Spinal cord (tissue), 10 donors: ENCODE measurements at places on chromosomes 12 and 14. TPM values are rescaled to one million over a fixed set of nuclear protein-coding genes. Genes with fewer than 3 reads are reported as not detected.

- no peak overlapping the region for H3K27ac ChIP-seq
- H3K36me3 ChIP-seq: no peaks in the 10 kb centered on the region
- no peaks in the 10 kb centered on the region for H3K27me3 ChIP-seq
- no peak overlapping the region for H3K4me3 ChIP-seq
- DNase-seq: peak; percentile 20
Measured at GRCh38 chr14:81301371-81301770, 80.6 kb upstream of the GTF2A1 start.

DNA sequence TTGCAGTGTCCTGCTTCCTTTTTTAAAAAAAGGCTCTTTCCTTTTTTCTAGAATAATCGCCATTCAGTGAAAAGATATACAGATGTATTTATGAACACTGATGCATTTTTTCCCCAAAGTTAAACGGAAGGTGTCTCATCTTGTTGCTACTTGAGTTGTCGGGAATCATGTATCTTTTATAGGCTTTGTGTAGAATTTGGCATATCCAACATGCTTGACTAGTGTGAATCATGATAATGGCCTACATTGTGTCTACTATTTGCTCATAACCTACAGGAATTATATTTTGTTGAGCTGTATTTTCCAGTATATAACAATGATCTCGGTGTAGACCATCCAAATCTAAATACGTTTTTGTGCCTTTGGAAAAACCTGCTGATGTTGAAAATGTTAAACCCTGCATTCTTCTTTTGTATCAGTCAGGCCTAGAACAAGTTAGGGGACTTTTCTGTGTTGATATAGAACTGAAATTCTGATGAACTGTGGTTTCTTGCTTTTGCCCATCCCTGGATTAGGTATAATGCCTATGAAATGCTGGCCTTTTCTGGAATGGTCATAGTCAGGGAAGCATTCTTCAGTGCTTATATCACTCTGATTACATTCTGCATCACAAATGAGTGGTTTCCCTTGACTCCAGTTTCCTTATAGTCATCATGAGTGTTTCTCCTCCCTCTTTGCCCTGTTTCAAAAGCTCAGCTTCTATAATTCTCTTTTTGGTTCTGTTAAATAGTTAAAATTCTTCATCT lies 10.8 kb downstream of the BMAL2 start:
- no peaks in the 10 kb centered on the region for H3K27me3 ChIP-seq
- H3K27ac ChIP-seq: no peak overlapping the region
- peaks cover 7% of the 10 kb centered on the region for H3K4me1 ChIP-seq
- no peaks in the 10 kb centered on the region for H3K36me3 ChIP-seq

- DNase-seq: no peak
- H3K27me3 ChIP-seq: no peaks in the 10 kb centered on the region
- H3K4me1 ChIP-seq: no peaks in the 10 kb centered on the region
- no peak overlapping the region for H3K4me3 ChIP-seq
- no peak overlapping the region for H3K27ac ChIP-seq
Measured at GRCh38 chr14:99440278-99440677, 40.4 kb downstream of the SETD3 start.

DNA sequence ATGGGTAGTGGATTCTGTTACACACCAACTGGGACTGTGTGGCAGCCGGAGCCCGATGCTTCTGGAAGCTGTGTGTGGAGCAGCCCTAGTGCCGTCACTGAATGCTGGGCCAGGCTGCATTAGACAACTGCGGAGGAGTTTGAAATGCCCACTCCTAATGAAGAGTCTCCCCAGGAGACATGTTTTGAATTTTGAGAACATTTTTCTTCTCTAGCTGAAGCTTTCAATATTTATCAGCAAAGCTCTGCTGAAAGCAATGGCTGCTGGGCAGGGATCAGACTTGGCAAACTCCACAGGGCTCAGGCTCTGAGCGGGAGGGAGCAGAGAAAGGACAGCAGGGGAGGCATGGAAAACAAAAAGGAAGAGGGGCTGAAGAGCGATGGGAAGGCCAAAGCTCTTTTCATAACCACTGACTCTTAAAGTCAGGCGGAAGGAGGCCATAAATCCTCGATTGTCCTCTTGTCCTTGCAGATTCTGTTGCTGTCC lies 189.1 kb downstream of the MON2 start:
- peak; percentile 91 for DNase-seq
- H3K36me3 ChIP-seq: no peaks in the 10 kb centered on the region
- H3K4me1 ChIP-seq: peaks cover 47% of the 10 kb centered on the region
- no peaks in the 10 kb centered on the region for H3K27me3 ChIP-seq
- no peak overlapping the region for H3K4me3 ChIP-seq

- DNase-seq: no peak
- no peaks in the 10 kb centered on the region for H3K27me3 ChIP-seq
- H3K4me3 ChIP-seq: no peak overlapping the region
- no peak overlapping the region for H3K27ac ChIP-seq
- H3K36me3 ChIP-seq: no peaks in the 10 kb centered on the region
Measured at GRCh38 chr12:124762791-124763593, 100.7 kb downstream of the SCARB1 start.

DNA sequence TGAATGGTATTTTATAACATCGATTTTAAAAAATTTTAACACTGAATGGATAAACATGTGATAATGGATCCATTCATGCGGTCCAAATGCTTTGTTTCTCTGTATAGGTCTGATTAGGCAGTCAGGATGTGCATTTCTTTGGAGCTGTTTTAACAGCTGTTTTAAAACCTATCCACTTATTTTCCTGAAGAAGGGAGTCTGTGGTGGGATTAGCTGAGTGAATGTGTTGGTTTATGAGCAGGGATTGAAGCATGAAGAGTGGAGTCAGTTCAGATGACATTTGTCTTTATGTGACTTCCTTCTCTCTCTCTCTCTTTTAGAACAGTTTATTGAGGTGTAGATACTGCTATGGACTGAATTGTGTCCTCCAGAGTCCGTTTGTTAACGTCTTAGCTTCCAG lies 37.7 kb downstream of the GLT8D2 start:
- no peak for DNase-seq
- no peak overlapping the region for H3K4me3 ChIP-seq
- H3K27ac ChIP-seq: no peak overlapping the region
- no peaks in the 10 kb centered on the region for H3K4me1 ChIP-seq

GRCh38 chr12:65449400-65449799 lies 170.9 kb downstream of the MSRB3 start:
- H3K27ac ChIP-seq: no peak overlapping the region
- no peaks in the 10 kb centered on the region for H3K4me1 ChIP-seq
- no peak overlapping the region for H3K4me3 ChIP-seq
- no peak for DNase-seq
- no peaks in the 10 kb centered on the region for H3K36me3 ChIP-seq

DNA sequence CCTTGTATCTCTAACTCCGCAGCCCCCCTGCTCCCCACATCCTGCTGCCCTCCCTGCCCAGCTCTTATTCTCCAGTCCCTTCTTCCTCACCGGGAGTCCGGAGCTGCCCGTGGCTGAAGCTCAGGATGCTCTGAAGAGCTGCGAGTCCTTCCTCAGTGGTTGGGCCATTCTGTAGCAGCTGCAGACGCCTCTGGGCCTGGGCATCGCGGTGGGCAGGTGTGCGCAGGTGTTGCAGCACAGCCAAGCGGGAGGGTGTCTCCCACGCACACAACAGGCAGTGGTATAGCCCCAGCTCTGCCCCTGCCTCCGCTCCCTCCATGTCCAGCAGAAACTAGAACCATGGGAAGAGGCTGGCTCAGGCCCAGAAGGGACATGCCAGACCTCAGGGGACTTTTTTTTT lies 20.2 kb downstream of the ZFHX2 start:
- DNase-seq: no peak
- H3K4me3 ChIP-seq: no peak overlapping the region
- H3K27me3 ChIP-seq: no peaks in the 10 kb centered on the region

- no peaks in the 10 kb centered on the region for H3K36me3 ChIP-seq
- no peak for DNase-seq
- H3K4me1 ChIP-seq: peaks cover 14% of the 10 kb centered on the region
- H3K27ac ChIP-seq: no peak overlapping the region
- H3K27me3 ChIP-seq: no peaks in the 10 kb centered on the region
- no peak overlapping the region for H3K4me3 ChIP-seq
Measured at GRCh38 chr12:13005649-13006048, 5.6 kb upstream of the HEBP1 start.

DNA sequence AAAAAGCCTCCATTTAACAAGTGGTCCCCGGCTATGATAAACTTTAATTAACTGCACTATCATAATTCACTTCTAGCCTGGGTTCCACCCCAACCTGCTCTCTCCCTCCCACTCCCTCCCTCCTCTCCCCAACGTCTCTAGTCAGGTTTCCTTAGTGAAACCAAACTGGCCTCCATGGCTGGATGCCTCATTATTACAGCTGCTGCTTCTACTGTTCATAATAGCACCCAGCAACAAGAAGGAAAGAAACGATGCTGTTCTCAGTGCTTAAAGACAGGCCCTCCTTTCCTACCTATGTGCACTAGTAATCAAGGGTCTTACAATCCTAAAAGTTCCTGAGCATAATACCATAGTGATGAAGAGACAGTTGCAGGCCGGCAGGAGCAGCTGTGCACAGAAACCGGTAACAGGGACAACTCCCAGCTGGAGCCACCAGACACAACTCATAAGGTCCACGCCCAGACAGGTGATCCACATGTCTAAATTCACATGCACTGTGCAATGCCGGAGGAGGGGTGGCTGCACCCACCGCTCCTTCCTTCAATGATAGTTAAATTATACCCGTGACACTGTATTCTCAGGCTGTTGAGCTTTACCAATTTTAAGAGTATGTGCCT lies 6.2 kb downstream of the IRF2BPL start:
- DNase-seq: no peak
- peak overlapping the region; percentile 75 for H3K27ac ChIP-seq
- H3K4me3 ChIP-seq: peak overlapping the region; percentile 78
- peaks cover 20% of the 10 kb centered on the region for H3K36me3 ChIP-seq

GRCh38 chr14:69701291-69701690 lies 65.7 kb upstream of the SRSF5 start:
- DNase-seq: no peak
- peaks cover 25% of the 10 kb centered on the region for H3K4me1 ChIP-seq
- H3K27me3 ChIP-seq: no peaks in the 10 kb centered on the region
- peak overlapping the region; percentile 48 for H3K27ac ChIP-seq
- peaks cover 9% of the 10 kb centered on the region for H3K36me3 ChIP-seq
- no peak overlapping the region for H3K4me3 ChIP-seq

GRCh38 chr12:127657036-127657435 lies 609.9 kb upstream of the TMEM132C start:
- DNase-seq: no peak
- no peaks in the 10 kb centered on the region for H3K27me3 ChIP-seq
- H3K27ac ChIP-seq: no peak overlapping the region
- no peaks in the 10 kb centered on the region for H3K4me1 ChIP-seq
- no peaks in the 10 kb centered on the region for H3K36me3 ChIP-seq

GRCh38 chr12:111408116-111408440 lies 2.4 kb downstream of the SH2B3 start:
- H3K4me1 ChIP-seq: peaks cover 81% of the 10 kb centered on the region
- H3K36me3 ChIP-seq: peaks cover 6% of the 10 kb centered on the region
- H3K4me3 ChIP-seq: no peak overlapping the region
- no peak overlapping the region for H3K27ac ChIP-seq
- DNase-seq: no peak
- no peaks in the 10 kb centered on the region for H3K27me3 ChIP-seq

DNA sequence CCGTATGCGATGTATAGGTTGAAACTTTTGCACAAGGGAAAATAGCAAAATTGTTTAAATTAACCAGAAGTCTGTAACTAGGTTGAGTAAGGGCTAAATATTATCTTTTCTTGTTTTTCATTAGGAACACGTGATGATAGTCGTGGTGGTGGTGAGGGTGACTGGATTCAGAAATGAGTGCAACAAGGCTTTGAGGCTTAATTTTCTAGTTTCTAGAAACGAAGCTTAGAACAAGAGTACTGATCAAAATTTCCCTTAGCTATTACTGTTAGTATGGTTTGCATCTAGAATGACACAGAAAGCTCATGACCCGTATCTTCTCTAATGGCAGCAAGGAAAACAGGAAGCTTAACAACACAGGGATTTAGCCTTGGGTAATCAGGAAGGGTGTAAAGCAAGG lies 7.0 kb downstream of the SLIRP start:
- H3K4me1 ChIP-seq: no peaks in the 10 kb centered on the region
- no peak overlapping the region for H3K27ac ChIP-seq
- DNase-seq: no peak
- H3K36me3 ChIP-seq: peaks cover 49% of the 10 kb centered on the region
- H3K27me3 ChIP-seq: no peaks in the 10 kb centered on the region

DNA sequence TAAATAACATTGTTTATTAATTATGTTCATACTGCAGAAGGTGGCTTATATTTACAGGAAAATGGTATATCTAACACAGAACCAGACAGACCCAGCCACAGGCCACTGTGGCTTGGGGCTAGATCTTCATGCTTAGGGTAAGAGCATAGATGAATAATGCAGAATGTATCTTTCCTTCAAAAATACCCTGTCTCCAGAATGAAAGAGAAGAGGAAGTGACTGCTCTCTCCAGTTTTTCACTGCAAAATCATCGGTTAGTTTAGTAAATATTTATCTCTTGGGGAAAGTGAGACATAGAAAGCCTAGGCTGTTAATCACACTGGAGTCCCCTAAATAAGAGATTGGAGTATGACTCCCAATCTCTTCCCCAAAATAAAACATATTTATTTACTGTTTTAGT lies 453.7 kb downstream of the NAV3 start:
- H3K27ac ChIP-seq: no peak overlapping the region
- H3K4me1 ChIP-seq: no peaks in the 10 kb centered on the region
- no peaks in the 10 kb centered on the region for H3K27me3 ChIP-seq
- no peaks in the 10 kb centered on the region for H3K36me3 ChIP-seq

DNA sequence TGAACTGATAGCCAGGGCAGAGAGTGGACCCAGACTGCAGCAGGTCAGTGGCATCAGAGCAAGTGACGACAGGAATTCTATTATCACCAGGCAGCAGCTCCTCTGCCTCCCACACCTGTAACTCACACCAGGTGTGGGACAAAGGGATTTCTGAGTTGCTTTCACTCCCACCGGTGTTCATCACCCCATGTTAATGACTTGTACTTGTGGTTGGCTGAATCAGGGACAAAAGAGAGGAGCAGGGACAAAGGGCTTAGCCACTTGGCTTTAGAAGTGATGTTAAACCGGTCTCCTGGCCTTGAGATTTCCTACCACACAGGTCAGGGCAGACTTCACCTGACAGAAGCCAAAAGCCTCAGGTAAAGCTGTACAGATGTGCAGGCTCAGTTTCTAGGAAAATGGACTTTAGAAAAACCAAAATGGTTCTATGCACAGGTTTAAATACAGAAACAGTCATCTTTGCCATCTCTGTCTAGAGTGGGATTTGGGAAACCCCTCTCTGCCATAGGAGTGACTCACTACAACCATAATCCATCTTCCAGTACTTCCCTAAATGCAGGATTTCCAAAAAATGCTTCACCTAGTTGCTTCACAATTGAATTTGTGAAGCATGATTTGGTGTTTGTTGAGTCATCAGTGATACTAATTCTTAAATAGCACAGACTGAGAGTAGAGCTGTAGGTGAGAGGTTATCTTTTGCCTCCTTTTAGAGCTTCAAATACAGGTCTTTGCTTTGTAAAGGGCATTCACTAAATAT lies 158.5 kb downstream of the PRKCH start:
- peaks cover 6% of the 10 kb centered on the region for H3K4me1 ChIP-seq
- H3K36me3 ChIP-seq: no peaks in the 10 kb centered on the region
- H3K27ac ChIP-seq: no peak overlapping the region
- no peaks in the 10 kb centered on the region for H3K27me3 ChIP-seq
- H3K4me3 ChIP-seq: no peak overlapping the region

GRCh38 chr12:31523306-31523705 lies 67.6 kb downstream of the DENND5B start:
- no peak for DNase-seq
- peaks cover 3% of the 10 kb centered on the region for H3K4me1 ChIP-seq
- no peak overlapping the region for H3K4me3 ChIP-seq
- H3K27ac ChIP-seq: no peak overlapping the region

The VRTN gene
- total RNA-seq: not detected

The RD3L gene
- not detected for total RNA-seq

The P2RX2 gene
- total RNA-seq: 0.30 TPM

The SLC5A8 gene
- 1.1 TPM for total RNA-seq

The CFAP251 gene
- 4.4 TPM for total RNA-seq

The IL26 gene
- 0.11 TPM for total RNA-seq

The PLEK2 gene
- total RNA-seq: 1.6 TPM

The IAPP gene
- total RNA-seq: not detected

The EPS8 gene
- total RNA-seq: 83.3 TPM
